Tongue (tissue), 3 donors: ENCODE measurements at places on chromosomes 2 and 18.

DNA sequence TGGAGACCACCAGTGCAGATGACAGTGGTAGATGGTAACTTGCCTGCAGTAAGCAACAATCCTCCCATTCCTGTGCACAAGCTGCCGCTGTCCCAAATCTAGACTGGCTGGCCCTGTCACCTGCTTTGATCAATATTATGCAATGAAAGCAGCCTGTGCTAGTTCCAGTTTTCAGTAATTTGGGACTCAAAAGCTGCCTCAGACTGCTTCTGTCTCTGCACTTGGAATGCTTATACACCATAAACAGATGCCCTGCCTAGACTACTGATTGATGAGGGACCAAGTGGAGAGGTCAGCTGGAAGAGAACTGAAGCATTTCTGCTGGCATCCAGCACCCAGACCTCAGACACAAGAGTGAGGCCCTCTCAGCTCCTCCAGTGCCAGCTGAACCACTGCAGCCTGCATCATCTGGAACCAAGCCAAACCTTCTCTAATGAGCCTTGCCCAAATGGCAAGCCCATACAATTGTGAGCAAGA, 24.9 kb downstream of the CCBE1 start:
- peak; percentile 66 for DNase-seq

GRCh38 chr2:236712961-236713673, 143.5 kb downstream of the ACKR3 start:
- DNase-seq: no peak

- peak; percentile 5 for DNase-seq
Measured at GRCh38 chr2:49021271-49021670, 133.0 kb downstream of the FSHR start.

GRCh38 chr2:127709336-127709735, 8.0 kb downstream of the SFT2D3 start:
- DNase-seq: no peak

DNA sequence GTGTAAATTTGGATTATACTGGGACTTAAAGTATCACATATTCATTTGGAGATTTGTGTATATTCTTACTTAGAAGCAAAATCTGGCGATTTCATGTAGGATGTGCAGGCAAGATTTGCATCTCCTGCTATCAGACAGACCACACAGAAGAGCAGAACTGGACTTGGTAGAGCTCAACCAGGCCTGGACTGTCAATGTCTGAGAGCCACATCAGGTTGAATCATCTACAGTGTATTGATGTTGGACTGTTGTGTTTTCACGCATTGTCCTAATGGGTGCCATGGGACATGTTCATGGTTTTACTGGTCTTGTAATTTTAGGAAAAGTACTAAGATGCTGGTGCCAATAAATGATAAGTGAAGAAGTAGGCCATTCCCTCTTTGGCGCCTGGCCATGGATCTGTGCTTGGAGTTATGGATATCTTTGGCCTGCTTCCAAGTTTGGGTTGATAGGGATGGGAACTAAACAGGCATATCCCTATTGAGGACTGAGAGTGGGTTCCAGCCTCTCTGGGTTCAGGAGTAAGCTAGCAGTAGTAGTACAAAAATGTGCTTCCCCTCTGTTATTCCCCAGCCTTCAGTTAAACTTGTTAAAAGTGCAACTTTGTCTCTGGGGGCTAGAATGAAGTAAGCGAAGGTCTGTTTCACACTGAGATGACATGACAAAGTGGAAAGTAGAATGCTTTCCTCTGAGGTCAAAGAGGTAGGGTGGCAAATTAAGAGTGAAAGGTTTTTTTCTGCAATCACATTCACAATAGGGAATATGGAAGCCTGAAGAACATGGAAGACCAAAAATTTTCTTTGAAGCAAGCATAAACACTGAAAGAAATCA, 49.2 kb upstream of the NEMP2 start:
- peak; percentile 50 for DNase-seq

DNA sequence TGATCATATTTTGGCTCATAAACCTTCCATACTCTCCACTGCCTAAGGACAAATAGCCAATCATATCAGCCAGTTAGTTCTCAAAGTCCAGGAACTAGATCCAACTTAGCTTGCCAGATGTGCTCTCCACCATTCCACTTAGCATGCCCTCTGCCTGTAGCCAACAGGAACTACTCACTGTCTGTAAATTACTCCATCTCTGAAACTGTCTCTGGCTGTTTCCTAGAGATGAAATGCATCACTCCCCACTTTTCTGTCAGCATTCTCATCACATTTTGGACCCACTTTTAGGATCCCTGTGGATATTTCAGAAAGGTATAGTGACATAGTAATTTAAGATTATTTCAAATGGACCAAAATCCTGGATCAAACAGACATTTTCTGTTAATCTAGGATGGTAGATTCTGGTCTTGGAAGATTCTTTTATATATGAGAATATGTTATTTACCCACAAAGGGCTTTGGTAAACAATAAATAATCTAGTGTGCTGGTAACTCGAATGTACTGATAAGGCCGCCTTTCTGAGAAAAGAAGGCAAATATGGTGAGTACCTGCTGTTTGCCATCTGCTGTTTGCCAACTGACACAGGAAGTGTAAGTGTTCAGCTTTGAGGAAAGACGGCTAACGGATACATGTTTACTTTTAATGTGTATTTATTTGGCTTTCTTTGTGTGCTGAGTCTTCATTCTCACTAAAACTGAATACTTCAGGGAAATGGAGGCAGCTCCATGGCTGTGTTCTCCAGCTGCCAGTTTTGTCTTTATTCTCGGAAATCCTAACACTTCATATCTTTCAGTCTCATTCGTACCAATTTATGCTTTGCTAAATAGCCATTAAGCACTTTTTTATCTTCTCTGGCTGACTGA, 79.5 kb downstream of the EVA1A start:
- no peak for DNase-seq

- no peak for DNase-seq
Measured at GRCh38 chr2:38194751-38195150, 118.8 kb upstream of the CYP1B1 start.

- no peak for DNase-seq
Measured at GRCh38 chr2:8515864-8516533, 165.9 kb upstream of the ID2 start.

DNA sequence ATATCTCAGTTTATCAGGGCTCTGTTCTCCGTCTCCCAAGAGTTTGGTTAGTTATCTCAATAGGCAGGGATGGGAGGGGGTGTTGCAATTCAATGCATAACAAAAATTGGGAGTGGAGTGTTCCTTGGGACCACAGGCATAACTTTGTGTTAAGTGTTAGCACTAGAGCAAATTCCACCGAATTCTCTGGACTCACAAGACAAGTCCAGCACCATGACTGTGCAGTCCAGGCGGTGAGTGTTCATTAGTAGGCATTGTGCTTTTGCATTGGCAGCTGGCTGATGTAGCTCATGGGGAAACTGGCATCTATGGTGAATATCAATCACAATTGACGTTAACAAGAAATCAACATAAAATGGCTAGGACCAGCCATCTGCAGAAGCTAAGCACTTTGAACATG, 79.0 kb upstream of the CABLES1 start:
- no peak for DNase-seq

DNA sequence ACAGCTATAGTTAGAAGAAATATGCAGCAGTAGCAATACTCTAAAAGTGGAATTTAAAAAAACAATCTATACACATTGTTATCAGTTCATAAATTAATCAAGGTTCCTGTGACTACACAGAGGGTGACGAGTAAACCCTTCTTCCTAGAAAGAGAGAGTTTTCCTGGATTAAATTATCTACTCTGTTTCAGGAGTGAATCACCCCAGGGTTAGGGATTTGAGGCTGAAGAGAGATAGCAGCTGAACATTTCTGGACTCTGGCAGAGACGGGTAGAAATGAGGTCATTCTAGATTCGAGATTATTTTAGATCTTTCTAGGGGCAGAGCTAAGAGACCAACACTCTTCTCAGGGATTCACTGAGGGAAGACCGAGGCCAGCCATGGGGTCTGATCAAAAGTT, 38.8 kb upstream of the PMAIP1 start:
- no peak for DNase-seq
